Fibroblast of the aortic adventitia (primary cell): ENCODE measurements at places on chromosomes 7 and 10. TPM values are rescaled to one million over a fixed set of nuclear protein-coding genes. Genes with fewer than 3 reads are reported as not detected.
A peak's percentile ranks its signal among the peaks of the same experiment; 100 is the strongest.

Gene GOLGA7B
- total RNA-seq: not detected in 2 replicates

Gene USP6NL
- total RNA-seq: 8.3 and 15.2 TPM in 2 replicates

Gene NME8
- not detected in 2 replicates for total RNA-seq

DNA sequence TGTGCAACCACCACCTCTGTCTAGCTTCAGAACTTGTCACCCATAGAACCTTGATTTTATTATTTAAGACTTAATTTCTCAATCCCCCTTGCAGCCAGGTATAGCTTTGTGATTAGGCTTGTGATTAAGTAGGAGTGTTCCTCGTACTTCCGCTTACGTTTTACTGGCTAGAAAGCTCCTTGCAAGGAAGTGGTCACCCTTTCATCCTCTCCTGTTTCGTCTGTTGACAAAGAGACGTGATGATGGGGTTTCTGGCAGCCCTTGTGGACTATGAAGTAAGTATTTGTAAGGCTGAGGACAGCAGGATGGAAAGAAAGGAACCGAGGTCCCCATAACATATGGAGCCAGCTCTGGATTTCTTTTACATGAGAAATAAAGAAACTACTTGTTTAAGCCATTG is 86.5 kb upstream of the KDM7A start:
- no peak for DNase-seq

GRCh38 chr10:81135851-81136250 is 598.1 kb downstream of the SH2D4B start:
- no peak for DNase-seq

DNA sequence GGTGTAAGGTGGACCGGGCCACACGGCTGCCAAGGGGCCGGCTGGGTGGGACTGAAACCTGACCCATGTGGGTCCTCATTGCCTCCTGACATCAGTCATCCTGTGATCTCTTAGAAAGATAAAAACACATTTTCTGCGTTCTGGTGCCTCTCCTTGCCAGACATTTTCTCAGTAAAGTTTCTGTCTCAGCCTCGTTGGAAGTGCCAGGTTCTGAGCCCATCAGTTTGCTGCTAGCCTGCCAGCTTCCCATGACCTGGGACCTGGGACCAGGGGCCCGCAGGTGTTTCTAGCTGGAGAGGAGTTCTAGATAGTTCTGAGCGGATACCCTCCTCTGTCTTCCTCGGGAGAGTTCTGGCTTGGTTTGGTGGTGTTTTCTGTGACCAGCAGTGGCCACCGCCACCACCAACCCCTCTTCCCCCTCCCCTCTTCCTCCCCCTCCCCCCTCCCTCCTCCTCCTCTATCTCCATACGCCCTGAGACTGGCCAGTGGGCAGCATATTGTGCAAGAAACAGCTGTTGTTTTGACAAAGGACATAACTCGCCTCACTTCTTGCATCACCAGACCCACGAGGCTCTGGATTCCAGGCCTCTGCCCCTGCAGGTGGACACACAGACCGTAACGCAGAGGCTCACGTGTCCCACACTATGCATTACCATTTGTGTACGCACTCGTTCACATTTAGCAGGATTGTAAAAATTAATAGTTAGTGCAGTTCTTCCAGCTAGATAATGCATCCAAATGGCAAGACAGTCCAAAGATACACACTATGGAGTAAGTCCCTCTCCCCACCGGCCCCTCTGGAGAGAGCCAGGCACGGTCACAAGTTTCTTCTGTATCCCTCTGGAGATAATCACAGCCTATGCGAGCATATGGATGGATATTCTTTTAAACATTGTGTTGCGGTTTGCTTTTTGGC is 94.6 kb downstream of the CUX1 start:
- peak; percentile 80 for DNase-seq

GRCh38 chr7:143892527-143893300 is 9.3 kb downstream of the TCAF1 start:
- peak; percentile 20 for DNase-seq

GRCh38 chr10:81905161-81905560 is 30.2 kb downstream of the NRG3 start:
- no peak for DNase-seq

DNA sequence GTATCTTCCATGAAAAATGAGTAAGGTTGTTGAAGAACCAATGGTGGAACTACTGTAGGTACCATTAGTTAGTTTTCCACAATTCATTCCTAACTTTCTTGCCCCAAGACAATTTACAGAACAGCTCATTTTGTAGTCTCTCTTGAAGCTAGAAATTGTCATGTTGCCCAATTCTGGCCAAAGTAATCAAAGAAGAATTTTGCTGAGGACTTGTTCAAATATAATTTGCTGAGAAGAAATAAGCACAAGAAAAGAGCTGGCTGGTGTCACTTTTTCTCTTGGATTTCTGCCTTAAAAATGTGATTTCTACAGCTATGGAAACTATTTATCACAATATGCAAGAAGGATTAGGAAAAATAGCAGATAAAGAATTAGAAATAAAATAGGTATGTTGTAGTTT is 199.2 kb upstream of the SEMA3A start:
- peak; percentile 56 for DNase-seq

DNA sequence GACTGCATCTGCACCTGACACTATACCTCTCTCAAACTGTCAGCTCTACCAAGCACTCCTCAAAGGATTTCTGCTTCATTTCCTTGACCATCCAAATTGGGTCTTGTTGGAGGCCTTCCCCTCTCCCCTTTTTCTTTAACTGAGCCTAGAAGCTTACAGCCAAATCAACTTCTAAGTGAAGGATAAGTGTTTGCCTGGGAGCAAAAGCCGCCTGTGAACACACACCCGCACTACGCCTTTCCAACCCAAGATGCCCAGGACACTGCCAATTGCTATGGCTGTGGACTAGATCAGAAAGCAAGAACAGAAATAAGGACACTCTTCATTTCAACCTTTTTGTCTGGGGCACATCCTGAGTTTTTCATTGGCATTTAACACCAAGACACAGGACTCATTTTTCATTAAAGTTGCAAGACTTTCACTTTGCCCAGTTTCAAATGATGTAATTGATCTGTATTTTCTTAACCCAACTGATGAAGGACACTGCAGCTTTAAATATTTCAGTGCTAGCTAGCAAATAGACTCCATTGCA is 52.8 kb downstream of the CPEB3 start:
- no peak for DNase-seq

DNA sequence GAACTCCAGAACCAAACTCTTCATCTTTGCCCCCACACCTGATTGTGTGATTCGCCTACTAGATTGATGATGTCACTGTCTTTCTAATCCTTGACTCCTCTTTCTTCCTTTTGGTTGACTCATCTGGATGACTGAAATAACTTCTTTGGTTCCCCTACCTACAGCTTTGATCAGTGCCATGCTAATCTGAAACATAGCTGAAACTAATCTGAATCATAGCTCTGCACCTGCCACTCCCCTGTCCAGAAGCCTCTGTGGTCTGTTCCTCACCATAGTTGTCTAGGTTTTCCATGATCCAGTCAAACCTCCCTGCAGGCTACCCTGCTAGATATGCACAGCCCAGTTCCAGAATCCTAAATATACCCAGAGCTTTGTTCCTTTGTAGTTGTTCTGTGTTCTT is 51.9 kb downstream of the ZNF365 start:
- peak; percentile 22 for DNase-seq
